ENCODE measurements at places on chromosomes 7 and 10.

DNA sequence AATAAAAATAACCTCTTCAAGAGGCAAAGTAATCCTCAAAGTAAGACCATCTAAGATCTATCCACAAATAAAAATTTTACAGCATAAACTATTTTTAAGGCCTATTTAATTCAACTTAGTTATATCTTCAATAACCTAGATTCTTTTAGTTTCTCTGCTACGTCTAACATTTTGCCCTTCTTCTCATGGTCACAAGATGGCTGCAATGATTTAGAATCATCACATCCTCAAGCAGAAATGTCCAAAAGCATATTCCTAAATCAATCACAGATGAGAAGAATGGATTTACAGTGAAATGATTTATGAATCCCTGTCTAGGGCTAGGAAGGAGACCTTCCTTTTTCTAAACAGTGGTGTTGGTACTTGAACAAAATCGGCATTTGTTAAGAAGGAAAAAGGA, 304.7 kb downstream of the ARHGAP12 start:
- no peak overlapping the region for H3K27ac ChIP-seq
- no peak for DNase-seq
- H3K36me3 ChIP-seq: peaks cover 27% of the 10 kb centered on the region
- H3K4me1 ChIP-seq: peaks cover 19% of the 10 kb centered on the region
- H3K27me3 ChIP-seq: no peaks in the 10 kb centered on the region

GRCh38 chr10:77109351-77109994, 528.1 kb downstream of the KCNMA1 start:
- no peak for DNase-seq
- no peaks in the 10 kb centered on the region for H3K36me3 ChIP-seq
- H3K27ac ChIP-seq: no peak overlapping the region
- no peak overlapping the region for H3K4me3 ChIP-seq
- H3K27me3 ChIP-seq: peaks cover 2% of the 10 kb centered on the region

DNA sequence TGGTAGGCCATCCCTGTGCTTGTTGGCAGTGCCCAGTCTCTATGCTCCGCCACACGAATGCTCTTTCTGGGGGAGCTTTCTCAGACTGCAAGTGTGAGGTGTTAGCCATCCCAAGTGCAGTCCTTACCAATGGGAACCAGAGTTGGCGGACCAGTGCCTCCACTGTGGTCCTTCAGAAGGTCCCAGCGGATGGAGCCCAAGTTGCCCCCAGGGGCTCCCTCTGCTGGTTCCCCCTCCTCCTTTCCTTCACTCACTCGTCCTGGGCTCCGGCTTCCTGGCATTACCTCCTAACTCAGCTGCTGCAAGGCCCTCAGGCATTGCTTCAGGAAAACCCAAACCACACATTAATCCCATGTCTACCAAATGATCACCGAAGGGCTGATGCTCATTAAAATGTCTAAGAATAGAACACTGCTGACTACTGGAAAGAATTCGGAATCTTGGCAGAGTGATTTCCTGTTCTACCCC, 139.8 kb downstream of the CUBN start:
- DNase-seq: no peak
- H3K27me3 ChIP-seq: no peaks in the 10 kb centered on the region
- no peaks in the 10 kb centered on the region for H3K36me3 ChIP-seq
- peaks cover 2% of the 10 kb centered on the region for H3K4me1 ChIP-seq
- no peak overlapping the region for H3K4me3 ChIP-seq

DNA sequence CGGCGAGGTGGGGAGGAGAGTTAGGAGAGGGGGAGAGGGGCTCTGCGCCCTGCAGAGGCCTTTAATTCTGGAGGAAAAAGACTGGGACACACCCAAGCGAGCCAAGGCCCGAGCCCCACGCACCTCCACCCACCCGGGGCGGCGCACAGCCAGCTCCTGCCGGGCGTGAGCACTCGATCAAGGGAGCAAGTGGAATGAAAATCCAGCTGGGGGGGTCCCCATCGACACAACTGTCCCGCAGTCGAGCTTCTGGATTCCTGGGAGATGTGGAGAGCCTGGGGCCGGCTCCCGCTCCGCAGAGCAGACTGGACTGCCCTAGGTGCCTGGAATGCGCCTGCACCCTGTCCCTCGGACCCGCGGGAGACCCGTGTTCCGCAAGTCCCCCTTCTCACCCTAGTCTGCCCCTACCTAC, 7.4 kb upstream of the EN2 start:
- H3K27ac ChIP-seq: no peak overlapping the region
- H3K4me3 ChIP-seq: no peak overlapping the region
- no peaks in the 10 kb centered on the region for H3K4me1 ChIP-seq
- no peak for DNase-seq
- peaks cover 46% of the 10 kb centered on the region for H3K27me3 ChIP-seq

GRCh38 chr10:74612195-74612594, 214.2 kb upstream of the KAT6B start:
- H3K4me3 ChIP-seq: no peak overlapping the region
- no peak for DNase-seq
- H3K27ac ChIP-seq: no peak overlapping the region
- H3K4me1 ChIP-seq: peaks cover 2% of the 10 kb centered on the region
- H3K27me3 ChIP-seq: no peaks in the 10 kb centered on the region
- H3K36me3 ChIP-seq: no peaks in the 10 kb centered on the region

DNA sequence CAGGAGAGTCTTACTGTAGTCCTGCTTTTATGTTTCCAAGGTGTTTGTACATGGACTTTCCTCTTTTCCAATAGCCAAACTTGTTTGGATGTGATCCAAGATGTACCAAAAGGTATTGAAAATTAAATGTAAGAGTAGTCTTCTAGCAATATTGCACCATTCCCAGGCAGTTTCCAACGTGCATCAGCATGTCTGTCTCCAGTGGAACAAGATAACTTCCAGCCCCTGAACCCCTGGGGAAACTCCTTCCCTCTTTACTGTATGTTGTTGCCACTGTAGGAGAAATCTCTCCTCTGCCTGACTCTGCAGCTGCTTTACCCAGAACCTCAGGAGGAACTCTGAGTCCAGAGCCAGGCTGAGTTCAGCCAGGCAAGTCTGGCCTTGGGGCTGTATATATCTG, 18.5 kb downstream of the ARMC10 start:
- peaks cover 1% of the 10 kb centered on the region for H3K27me3 ChIP-seq
- H3K4me1 ChIP-seq: no peaks in the 10 kb centered on the region
- no peak for DNase-seq
- H3K4me3 ChIP-seq: no peak overlapping the region

GRCh38 chr10:130244928-130245495, 108.8 kb downstream of the GLRX3 start:
- H3K4me3 ChIP-seq: no peak overlapping the region
- H3K4me1 ChIP-seq: peaks cover 2% of the 10 kb centered on the region
- no peak overlapping the region for H3K27ac ChIP-seq
- H3K27me3 ChIP-seq: peaks cover 3% of the 10 kb centered on the region

GRCh38 chr7:34849163-34849960, 187.9 kb downstream of the DPY19L1 start:
- peaks cover 2% of the 10 kb centered on the region for H3K27me3 ChIP-seq
- no peak overlapping the region for H3K27ac ChIP-seq
- DNase-seq: no peak
- no peak overlapping the region for H3K4me3 ChIP-seq

DNA sequence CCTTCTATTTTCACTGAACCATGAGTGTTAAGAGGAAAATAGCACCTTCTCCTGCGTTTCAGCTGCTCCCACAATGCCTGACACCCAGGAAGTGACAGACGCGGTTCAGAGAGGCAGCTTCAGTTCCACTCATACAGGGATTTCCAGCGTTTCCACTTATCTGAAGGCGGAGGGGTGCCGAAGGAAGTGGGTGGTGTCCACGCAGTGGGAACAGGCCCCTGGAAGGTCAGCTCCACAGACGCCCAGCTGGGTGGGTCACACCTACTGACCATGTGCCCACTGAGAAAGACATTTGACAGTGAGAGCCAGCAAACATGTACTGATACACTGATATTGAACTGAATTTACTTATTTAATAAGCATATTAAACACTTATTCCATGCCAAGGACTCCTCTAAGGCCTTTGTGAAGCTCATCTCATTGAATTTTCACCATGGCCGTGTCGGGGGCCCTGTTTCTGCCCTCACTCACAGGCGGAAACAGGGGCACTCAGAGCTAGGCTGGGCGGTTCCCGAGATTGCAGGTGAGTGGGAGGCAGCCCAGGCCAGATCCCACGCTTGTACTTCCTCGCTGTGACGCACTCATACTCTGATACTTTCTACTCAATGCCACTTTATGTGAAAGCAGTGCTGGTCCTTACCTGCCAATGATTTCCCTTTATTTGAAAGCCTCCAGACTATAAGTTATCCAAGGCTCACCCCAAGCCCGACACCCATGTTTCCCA, 96.8 kb downstream of the TCERG1L start:
- H3K27me3 ChIP-seq: peaks cover 2% of the 10 kb centered on the region
- no peaks in the 10 kb centered on the region for H3K4me1 ChIP-seq
- no peak overlapping the region for H3K4me3 ChIP-seq
- no peak for DNase-seq
- no peak overlapping the region for H3K27ac ChIP-seq

DNA sequence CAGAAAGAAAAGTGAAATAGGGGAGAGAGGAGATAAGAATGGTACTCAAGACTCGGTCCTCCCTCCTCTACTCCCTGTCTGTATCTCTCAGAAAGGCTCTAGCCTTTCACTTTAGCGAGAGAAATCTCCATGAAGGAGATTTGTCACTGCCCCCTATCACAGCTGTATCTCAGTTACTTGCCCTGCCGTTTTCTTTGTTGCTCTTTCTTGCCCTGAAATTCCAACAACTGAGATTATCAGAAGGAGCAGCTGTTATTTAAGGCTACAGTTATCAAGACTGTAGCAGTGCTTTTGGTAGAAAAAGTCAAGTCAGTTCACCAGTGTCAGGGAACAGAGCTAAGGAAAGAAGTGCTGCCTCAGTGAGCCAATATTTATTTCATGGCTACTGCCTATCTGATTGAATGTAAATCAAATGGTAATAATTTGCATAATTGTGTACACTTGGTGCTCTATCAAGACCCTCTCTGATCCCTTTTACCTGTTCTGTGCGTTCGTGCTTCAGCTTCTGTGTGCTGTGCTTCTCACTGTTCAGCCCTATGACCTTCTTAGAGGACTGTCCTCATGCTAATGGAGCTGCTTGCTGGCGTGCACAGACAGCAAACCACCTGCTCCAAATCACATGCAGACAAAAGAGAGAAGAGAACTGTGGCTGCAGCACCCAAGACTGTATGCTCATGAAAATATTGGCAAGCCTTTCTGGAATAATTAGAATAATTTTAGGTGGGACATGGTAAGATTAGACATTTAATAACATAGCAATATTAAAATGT, 180.2 kb upstream of the FAM3C start:
- no peak for DNase-seq
- peaks cover 4% of the 10 kb centered on the region for H3K4me1 ChIP-seq
- no peaks in the 10 kb centered on the region for H3K27me3 ChIP-seq
- H3K27ac ChIP-seq: no peak overlapping the region
- H3K4me3 ChIP-seq: no peak overlapping the region
- no peaks in the 10 kb centered on the region for H3K36me3 ChIP-seq

DNA sequence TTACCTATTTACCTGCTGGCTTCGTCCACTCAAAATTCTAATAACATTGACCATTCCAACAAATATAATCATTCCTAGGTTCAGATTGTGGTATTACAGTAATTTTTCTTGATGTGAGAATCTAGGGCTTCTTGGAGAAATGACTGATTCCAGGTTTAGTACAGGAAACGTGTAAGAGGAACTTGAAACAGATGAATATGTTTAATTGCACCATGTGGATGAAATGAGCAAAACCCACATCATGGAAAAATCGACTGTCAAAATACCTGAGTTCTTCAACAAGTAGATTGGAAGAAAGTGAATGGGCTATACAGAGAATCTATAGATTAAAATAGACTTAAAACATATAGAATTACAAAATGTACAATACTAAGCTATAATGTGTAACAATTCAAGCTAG, 24.9 kb upstream of the OR9A4 start:
- no peak overlapping the region for H3K27ac ChIP-seq
- peaks cover 2% of the 10 kb centered on the region for H3K27me3 ChIP-seq
- no peak overlapping the region for H3K4me3 ChIP-seq
- no peak for DNase-seq
- no peaks in the 10 kb centered on the region for H3K4me1 ChIP-seq

DNA sequence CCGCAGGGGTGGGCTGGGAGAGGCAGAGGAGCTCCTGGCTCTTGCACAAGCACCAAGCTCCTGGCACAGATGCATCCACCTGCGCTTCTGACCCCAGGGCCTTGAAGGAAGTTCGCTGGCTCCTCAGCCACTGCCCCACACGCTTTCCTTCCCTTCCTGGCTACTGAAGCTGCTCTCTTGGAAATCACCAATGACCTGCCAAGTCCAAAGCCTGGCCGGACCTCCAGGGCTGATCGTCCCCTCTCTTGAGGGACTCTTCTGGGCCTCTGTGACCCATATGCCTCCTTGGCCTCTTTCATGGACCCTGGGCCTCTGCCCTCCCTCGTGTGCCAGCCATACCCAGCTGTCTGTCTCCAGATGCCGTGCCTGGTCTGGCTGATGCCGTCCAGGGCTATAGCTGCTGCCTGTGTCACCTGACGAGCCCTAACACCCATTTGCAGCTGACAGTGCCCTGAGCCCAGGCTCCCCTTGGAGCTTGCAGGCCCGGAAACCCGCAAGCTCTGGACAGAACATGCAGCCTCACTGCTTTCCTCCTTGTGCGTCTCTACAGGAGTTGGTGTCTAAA, 113.4 kb downstream of the PRKAG2 start:
- H3K4me3 ChIP-seq: peak overlapping the region; percentile 40
- peaks cover 26% of the 10 kb centered on the region for H3K4me1 ChIP-seq
- peaks cover 5% of the 10 kb centered on the region for H3K27me3 ChIP-seq
- H3K27ac ChIP-seq: peak overlapping the region; percentile 68

GRCh38 chr10:96663797-96664196, 56.5 kb downstream of the PIK3AP1 start:
- no peaks in the 10 kb centered on the region for H3K36me3 ChIP-seq
- H3K4me3 ChIP-seq: no peak overlapping the region
- DNase-seq: no peak
- H3K4me1 ChIP-seq: no peaks in the 10 kb centered on the region
- peaks cover 3% of the 10 kb centered on the region for H3K27me3 ChIP-seq
- H3K27ac ChIP-seq: no peak overlapping the region

GRCh38 chr10:130899856-130900255, 411.7 kb downstream of the TCERG1L start:
- H3K27me3 ChIP-seq: no peaks in the 10 kb centered on the region
- H3K27ac ChIP-seq: no peak overlapping the region
- H3K36me3 ChIP-seq: no peaks in the 10 kb centered on the region
- DNase-seq: no peak
- H3K4me3 ChIP-seq: no peak overlapping the region
- H3K4me1 ChIP-seq: peaks cover 2% of the 10 kb centered on the region

DNA sequence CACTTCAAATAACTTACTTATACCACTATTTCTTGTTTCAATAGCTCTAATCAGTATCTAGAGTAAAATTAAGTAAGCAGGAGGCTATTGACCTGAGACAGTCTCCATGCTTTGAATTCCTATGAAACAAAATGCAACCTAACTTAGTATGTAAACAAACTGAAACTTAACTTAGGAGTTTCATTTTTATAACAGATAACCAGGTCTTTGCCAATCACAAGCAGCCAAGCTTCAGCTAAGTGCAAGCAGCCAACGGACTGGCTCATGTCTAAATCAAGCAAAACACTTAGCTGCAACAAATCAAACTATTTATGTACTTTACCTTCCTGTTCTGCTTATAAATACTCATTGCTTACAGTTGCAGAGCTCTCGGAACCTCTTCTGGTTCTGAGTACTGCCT, 4.4 kb upstream of the GSTK1 start:
- DNase-seq: no peak
- peaks cover 5% of the 10 kb centered on the region for H3K36me3 ChIP-seq
- H3K27me3 ChIP-seq: peaks cover 4% of the 10 kb centered on the region
- no peak overlapping the region for H3K27ac ChIP-seq
- no peaks in the 10 kb centered on the region for H3K4me1 ChIP-seq
- no peak overlapping the region for H3K4me3 ChIP-seq

Data from glutamatergic neuron (in vitro differentiated cells).